ENCODE measurements at places on chromosomes 7 and 10.

DNA sequence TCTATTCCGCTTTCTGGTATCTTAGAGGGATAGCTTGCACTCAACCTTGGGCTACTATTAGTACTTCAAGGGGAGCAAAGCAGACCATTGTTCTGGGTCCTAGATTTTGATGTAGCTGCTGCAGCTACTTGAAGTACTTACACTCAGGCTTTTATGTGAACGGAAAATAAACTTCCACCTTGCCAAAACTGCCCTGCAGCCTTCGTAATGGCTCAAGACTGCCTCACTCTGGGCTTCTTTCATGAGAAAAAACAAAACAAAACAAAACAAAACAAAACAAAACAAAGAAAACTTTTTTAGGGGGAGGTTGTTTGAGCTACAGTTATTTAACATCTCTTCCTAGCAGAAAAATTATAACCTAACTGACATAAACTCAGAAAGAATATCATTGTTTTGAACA lies 19.4 kb upstream of the EPHB6 start:
- DNase-seq: no peak

DNA sequence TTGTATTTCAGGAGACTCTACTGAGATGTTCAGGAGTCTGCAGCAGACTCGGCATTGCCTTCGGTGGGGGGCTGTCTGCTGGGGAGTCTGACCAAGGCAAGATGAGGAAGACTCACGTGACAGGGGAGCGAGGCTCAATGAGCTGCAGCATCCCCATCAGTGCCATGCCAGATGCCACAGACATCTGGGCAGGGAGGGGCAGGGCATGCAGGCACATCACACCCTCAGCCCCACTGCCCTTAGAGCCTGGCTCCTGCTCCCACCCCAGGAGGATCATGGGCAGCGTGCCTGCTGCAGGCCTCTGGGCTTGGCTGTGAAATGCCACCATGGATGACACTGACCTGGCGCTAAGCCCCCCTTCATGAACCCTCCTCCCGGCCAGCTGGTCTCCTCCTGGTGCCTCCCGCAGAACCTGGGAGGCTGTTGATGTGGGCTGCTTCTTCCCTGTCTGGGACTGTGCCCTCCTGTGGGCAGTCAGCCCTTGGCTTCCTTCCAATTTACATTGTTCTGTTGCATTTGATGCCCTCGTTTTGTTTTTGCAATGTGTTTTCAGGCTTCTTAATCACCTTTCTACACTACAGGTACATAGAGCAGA lies 235.0 kb downstream of the PAXIP1 start:
- no peak for DNase-seq

DNA sequence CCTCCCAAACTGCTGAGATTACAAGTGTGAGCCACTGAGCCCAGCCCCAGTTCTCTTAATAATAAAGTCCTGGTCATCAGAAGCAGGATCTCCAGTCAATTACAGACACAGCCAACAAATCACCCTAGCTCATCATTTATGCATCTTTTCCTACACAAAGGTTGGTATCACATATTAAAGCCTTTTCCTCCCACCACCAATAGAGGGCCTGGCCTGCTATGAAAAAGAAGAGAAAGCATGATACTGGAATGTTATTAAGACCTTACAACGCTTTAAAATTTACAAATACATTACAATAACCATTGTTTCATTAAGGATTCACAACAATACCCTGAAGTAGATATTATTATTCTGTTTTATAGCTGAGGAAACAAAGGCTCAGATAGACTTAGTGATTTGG lies 25.9 kb downstream of the VAX1 start:
- DNase-seq: no peak

DNA sequence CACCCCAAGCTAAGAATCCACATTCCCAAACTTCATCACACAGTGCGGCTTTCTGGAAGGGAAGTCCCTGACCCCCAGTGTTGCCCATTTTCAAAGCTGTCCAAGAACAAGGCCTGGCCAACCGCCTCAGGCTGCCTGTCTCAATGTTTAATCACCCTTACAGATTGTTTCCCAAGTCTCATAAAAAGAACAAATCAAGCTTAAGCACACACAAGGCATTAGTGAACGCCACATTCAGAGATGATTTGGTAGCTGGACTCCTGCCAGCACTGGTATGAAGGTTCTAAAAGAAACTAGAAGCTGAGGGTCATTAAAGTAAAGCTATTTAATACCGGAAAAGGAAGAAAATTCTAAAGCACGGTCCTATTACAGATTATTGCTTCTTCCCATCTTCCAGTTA lies 35.6 kb downstream of the C10orf90 start:
- peak; percentile 55 for DNase-seq

- no peak for DNase-seq
Measured at GRCh38 chr7:69166979-69167516, 431.2 kb upstream of the AUTS2 start.

GRCh38 chr7:114140561-114140960 lies 221.8 kb upstream of the PPP1R3A start:
- DNase-seq: no peak

DNA sequence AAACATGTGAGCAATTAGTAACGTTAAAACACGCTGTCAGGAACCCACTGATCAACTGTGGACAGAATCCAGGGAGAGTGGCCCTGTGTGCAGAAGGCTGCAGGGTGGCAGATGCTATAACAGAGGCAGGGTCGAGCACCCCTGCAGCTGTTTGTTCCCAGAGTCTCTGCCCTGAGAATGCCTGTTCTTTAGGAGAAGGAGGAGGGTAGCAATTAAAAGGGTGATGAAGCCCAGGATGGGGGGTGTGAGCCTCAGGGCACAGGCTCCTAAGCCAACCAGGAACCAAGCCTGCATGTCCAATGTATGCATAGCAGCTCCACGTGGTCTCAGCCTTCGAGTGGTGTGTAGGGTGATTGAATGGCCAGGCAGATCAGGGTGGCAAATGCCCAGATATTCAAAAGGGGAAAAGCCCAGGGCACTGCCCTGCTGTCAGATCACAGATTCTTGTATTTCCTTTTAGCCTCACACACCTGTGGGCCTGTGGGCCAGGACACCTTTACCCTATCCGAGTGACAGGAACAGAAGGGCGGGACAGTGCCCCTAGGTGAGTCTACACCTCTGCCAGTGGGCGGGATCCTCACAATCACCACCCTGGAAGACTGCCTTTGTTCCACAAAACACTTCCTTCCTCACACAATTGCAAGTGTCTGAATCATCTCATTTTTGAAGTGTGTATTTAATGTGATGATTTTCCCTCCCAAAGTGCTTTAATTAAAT lies 7.3 kb downstream of the WDFY4 start:
- no peak for DNase-seq

DNA sequence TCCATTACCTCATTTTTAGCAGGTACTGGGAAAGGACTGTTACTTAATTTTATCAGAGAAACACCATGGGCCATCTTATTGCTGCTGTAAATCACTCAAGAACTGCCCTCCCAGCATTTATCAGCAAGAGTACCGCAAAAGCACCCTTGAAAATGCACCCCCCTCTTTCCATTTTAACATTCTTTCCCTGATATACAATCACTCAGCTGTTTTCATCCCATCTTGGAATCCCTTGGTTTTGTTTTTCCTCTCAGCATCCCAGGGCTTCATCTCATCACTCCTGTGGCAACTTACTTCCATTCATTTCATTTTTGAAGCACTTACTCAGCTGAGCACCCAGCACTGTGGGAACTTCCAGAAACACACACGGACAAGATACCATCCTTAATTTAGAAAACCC lies 36.5 kb downstream of the RAPGEF5 start:
- no peak for DNase-seq

GRCh38 chr7:77238703-77239136 lies 39.1 kb upstream of the FGL2 start:
- DNase-seq: no peak

- peak; percentile 81 for DNase-seq
Measured at GRCh38 chr10:90847436-90847835, 10.4 kb downstream of the HTR7 start.

GRCh38 chr10:98513704-98514103 lies 67.0 kb upstream of the HPS1 start:
- no peak for DNase-seq

GRCh38 chr10:98453729-98454128 lies 7.0 kb upstream of the HPS1 start:
- no peak for DNase-seq

DNA sequence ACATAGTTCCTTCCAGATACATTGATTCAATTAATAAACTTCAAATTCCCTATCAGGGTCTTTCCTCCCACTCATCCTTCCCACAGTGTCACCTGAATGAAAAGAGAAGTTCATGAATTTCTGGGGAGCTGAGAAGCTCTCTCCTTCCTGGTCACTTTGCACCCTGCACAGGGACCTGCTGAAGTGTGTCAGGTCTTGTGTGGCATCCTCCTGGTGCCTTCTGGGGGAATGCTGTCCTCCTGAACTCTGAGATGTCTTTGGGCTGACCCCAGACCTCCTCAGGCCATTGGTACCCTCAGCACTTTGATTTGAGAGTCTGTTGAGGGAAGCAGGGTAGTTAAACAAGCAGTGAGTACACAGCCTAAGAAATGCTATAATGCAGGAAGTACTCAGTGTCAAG lies 39.5 kb upstream of the ITGA8 start:
- DNase-seq: no peak

- no peak for DNase-seq
Measured at GRCh38 chr7:363626-364025, 73.7 kb downstream of the FOXL3 start.

DNA sequence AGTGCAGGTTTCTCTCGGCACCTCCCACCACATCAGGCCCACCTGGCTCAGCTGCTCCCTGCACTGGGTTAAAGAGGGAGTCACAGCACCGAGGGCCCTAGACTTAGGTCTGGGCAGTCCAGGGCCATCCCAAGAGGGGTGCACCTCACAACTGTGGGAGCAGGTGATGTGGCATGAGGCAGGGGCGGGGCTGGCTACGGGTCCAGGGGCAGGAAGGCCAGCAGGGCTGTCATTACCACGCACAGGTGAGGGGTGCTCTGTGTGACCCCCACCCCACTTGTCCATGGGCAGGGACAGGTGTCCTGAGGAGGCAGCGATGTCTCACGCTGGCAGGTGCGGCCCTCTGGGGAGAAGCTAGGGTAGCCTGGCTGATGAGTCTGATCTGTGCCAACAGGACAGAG lies 40.5 kb upstream of the DPYSL4 start:
- DNase-seq: no peak

- DNase-seq: peak; percentile 46
Measured at GRCh38 chr7:74033372-74034311, 5.7 kb downstream of the ELN start.

GRCh38 chr7:49398746-49399145 lies 374.7 kb upstream of the VWC2 start:
- DNase-seq: peak; percentile 78

DNA sequence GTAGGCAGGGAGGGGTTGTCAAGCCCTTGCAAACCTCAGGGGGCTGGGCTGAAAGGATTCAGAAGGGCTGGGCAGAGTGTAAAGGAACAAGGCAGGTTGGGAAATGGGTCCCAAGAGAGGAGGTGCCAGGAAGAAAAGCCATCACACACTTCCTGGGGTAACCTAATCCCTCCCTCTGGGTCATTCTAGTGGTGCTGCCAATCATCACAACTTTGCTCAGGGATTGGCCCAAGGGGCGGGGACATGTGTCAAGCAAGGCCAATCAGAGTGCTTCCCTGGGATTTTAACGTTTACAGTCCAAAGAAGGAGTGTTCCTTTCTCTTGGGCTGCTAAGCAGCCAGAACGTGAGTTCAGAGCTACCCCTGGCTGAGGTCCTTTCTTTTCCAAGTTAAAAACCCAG lies 57.1 kb upstream of the NPTX2 start:
- no peak for DNase-seq

- DNase-seq: no peak
Measured at GRCh38 chr10:98402478-98402877, 12.5 kb downstream of the PYROXD2 start.

- peak; percentile 18 for DNase-seq
Measured at GRCh38 chr10:104333728-104334373, 4.4 kb downstream of the ITPRIP start.

DNA sequence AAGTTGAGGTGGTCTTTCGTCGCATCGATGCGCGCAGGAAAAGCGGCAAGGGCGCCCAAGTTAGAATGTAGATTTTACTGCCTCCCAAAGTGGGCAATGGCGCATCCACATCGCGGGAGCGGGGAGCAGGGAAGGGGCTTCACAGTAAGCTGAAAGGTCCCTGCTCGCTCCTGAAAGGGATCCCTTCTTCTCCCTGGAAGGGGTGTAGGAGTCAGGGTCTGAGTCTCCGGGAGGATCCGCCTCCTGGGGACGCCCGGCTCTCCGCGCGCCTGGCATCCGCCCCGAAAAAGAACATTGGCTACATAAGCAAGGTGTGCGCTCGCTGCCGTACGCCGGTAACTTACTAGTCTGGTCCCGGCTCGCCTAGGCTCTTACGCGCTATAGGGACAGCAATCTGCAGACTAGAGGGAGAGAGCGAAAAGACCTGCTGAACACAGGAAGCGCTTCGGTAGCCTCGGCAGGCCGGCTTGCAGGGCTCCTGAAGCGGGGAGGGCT lies 804 bp downstream of the UNC5B start:
- peak; percentile 81 for DNase-seq

DNA sequence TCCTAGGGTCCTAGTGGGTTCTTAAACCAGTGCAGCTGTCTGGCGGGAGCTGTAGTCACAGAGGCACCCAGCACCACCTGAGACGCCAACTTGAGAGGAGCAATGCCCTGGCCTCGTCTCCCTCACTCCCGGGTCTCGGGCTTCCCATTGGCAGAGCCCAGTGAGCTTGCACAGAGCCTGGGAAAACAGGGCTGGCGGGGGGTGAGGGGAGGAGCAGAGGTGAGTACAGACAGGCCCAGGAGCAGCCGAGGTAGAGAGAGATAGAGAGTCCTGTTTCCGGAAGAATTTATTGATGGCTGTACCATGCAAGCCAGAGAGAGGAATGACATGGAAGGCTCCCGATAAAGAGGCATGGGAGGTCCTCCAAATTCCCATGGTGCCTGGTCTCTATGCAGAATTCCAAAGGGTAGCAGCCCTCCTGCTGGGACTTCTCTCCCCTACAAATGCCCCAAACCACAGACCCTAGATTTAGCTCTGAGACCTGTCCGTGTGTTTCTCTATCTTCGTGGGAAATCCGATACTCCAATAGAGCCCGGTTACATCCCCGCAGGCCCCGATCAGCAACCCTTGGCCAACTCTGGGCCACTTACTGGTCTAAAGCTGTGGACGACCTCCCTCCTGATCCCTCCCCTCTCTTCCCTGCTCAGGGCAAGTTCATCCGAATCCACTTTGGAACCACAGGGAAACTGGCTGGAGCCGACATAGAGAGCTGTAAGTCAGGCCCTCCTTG lies 20.3 kb upstream of the MYH16 start:
- DNase-seq: no peak

- DNase-seq: no peak
Measured at GRCh38 chr7:66790196-66790595, 49.7 kb downstream of the RABGEF1 start.

DNA sequence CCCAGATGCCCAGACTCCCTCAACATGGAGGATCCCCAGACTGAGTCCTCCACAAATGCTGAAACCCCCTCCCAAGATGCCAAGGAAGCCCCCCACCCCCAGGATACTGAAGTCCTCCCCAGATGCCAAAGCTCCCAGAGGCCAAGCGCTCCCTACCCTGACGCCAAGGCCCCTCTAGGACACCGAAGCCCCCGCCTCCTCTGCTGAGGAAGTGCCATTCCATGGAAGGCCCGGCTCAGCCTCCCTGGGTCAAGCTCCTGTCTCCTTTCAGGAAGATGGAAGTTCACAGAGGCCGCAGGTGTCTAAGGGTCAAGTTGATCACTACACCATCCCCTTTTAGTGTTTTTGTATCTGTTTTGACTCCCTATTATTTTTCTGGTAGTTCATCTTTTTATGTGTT lies 606.8 kb downstream of the DNAJB6 start:
- DNase-seq: no peak

GRCh38 chr7:130384371-130384801 lies 4.1 kb downstream of the CPA1 start:
- no peak for DNase-seq

GRCh38 chr7:37359662-37360444 lies 88.8 kb downstream of the ELMO1 start:
- no peak for DNase-seq

GRCh38 chr7:156751319-156751718 lies 110.7 kb downstream of the RNF32 start:
- peak; percentile 96 for DNase-seq

Data from astrocyte of the spinal cord (primary cell).